ENCODE measurements at places on chromosomes 1 and 21. TPM values are rescaled to one million over a fixed set of nuclear protein-coding genes. Genes with fewer than 3 reads are reported as not detected.

GRCh38 chr1:171550050-171550449, 64.7 kb downstream of the PRRC2C start:
- DNase-seq = peak; percentile 58

DNA sequence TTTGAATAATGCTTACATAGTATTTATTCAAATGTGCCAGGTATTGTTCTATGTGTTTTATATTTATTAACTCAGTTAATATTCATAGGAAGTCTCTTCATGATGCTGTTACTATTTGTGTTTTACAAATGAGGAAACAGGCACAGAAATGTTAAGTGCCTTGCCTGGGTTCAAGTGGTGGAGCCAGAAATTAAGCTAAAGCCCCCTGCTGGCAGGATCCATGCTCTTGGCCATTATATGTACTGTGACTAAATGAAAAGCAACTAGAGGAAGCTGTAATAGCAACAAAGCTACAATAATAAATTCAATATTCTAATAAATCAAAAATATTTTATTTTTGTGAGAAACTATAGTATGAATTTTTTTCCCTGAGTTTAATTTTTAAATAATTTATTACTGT, 30.0 kb downstream of the IARS2 start:
- DNase-seq = peak; percentile 5

Gene GSTM1
- 23.8 TPM for total RNA-seq

Gene TMOD4
- not detected for total RNA-seq

DNA sequence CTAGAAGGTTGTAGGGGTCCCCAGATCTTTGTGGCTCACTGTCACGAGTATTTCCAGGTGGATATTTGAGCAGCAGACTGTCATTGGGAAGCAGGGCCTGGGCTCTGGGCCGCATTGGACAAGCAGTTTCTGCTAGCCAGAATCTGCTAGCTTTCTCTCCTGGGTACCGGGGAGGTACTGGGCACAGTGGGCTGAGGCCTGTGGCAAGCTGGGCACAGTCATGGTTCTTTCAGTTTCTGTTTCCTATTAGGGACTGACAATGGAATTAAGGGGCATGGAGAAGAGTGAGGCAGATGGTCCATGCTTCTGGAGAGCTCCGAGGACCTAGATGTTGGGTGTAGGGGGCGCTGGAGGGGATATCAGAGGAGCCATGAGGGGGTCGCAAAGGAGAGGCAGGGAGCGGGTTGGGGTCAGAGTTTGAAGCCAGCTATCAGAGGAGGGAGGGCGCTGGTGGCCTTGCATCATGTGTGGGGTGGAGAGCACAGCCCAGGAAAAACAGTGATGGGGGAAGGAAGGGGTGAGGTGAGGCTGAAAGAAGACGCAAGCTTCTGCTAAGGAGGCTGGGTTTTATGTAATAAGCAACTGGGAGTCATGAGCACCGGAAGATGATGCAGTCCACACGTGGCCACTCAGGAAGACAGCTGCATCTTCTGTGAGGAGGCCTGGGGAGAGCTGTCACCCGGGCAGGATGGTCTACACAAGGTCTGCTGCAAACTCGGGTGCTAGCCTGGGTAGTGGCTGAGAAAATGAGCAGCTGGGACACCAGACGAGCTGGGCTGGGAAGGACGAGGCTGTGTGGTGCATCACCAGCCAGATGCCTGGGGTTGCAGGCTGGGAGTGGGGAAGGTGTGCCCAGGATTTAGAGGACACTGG, 72.7 kb downstream of the IER5 start:
- DNase-seq = no peak

Gene AADACL3
- 5.8 TPM for total RNA-seq

GRCh38 chr1:72954943-72955342, 672.6 kb upstream of the NEGR1 start:
- no peak for DNase-seq

Gene SV2A
- total RNA-seq = 3.6 TPM

GRCh38 chr1:118486199-118486598, 301.2 kb upstream of the SPAG17 start:
- DNase-seq = no peak

DNA sequence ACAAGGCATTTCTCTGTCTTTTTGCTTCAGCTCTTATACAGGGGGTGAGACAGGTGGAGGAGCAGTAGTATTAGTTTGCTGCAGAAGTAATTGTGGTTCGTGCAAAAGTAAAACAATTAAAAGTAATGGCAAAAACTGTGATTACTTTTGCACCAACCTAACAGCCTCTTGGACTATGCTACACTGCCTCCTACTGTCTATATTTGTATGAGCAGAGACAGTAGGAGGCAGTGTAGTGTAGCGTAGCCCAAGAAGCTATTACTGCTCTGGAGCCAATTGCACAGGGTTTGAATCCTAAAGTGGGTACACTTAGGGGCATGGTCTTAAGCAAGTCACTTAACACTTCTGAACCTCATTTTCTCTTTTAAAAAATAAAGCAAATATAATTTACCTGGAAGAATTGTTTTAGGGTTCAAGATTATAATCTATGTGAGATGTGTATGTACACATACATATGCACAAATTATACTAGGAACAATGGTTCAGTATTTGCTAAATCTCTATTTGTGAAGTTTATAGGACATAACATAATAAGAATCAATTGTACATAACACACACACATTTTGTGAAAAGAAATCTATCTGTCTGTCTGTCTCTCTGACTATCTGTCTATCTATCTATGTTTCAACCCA, 103.8 kb downstream of the BRINP3 start:
- DNase-seq = no peak

Gene HES3
- not detected for total RNA-seq

Gene TMEM9
- 78.5 TPM for total RNA-seq

- DNase-seq = no peak
These were observed 100.7 kb downstream of the COLGALT2 start for GRCh38 chr1:183936791-183937190.

GRCh38 chr1:116908820-116909511, 750 bp upstream of the PTGFRN start:
- no peak for DNase-seq

DNA sequence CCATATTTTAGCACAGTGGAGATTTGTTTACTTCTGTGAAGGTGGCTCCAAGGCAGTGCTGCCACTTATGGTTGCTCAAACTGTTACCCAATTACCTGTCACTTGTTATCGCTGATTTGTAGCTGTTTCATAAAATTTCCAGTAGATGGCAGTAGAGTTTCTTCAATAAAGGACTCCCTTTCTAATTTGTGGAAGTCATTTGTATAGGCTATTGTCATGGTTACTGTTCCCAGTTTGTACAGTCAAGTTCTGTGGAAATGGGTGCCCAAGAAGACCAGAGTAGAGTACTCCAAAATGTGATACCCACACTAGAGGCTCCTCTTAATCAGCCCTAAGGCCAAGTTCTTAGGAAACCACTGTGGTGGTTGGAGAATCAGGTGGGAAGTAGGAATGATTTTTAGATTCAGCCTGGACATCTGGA, 186.1 kb downstream of the CLEC20A start:
- peak; percentile 79 for DNase-seq

- no peak for DNase-seq
These were observed 31.7 kb downstream of the AK5 start for GRCh38 chr1:77313491-77313890.
